Osteocyte (in vitro differentiated cells): ENCODE measurements at places on chromosomes 6 and 20.

DNA sequence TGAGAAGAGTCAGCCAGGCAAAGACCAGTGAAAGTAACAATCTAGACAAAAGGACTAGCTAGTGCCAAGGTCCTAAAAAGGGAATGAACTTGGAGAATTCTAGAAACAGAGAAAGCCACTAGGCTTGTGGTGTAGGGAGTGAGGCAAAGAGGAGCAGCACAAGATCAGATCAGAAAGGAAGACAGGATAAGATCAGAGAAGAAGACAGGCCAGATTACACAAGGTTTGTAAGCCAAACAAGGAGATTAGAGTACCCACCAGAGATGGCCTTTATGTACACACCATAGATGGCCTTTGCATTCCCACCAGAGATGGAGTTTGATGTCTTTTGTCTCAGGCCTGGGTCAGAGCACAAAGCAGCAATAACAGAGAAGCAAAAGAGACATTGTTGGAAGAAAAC, 105.6 kb upstream of the PLCB4 start:
- DNase-seq = no peak

- DNase-seq = no peak
These were observed 14.0 kb downstream of the DEFB110 start for GRCh38 chr6:50007819-50008218.

- no peak for DNase-seq
These were observed 75.8 kb downstream of the PREP start for GRCh38 chr6:105326833-105327770.

DNA sequence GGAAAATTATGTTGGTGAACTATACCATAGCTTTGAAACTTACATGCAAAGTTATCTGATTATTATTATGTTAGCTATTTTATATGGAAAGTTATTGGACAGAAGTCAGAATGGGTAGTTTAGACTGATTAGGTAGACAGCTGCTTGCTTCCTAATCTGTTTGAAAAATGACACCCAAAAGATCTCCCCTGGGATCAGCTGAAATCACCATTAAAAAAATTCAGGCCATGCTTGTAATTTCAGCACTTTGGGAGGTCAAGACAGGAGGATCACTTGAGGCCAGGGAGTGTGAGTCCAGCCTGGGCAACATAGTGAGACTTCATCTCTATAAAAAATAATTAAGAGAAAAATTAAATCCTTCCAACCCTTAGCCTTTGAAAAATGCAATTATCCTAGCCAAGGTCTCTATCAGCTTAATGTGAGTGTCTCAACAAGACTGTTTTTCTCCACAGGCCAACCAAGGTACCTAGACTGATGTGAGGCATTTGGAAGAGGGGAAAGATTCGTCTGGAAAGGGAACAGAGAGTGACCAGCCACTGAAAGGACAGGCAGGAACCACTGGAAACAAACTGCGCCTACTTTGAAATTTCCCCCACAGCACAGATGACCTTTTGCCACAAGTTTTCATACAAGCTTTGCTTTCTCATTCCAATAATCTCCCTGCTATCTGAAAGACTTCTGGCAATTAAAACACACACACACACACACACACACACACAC, 232.3 kb downstream of the GMPR start:
- DNase-seq = no peak
